Hypothalamus (tissue), 51 donors: ENCODE measurements at places on chromosomes 3 and 15.

DNA sequence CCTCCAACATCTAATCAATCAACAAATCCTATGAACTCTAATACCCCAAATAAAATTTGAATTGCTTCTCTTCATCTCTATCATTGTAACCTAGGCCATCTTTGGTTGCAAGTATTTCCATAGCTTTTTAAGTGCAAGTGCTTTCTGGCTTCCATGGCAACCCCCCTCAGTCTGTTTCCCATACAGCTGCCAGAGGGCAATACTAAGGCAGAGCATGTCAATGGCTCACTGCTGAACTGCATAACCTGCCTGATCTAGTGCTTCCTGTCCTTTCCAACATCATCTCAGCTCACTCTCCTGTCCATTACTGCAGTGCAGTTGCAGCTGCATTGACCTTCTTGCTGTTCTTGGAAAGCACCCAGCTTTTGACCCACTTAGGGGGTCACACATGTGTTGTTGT lies 198.4 kb downstream of the WNT5A start:
- no peak for DNase-seq

DNA sequence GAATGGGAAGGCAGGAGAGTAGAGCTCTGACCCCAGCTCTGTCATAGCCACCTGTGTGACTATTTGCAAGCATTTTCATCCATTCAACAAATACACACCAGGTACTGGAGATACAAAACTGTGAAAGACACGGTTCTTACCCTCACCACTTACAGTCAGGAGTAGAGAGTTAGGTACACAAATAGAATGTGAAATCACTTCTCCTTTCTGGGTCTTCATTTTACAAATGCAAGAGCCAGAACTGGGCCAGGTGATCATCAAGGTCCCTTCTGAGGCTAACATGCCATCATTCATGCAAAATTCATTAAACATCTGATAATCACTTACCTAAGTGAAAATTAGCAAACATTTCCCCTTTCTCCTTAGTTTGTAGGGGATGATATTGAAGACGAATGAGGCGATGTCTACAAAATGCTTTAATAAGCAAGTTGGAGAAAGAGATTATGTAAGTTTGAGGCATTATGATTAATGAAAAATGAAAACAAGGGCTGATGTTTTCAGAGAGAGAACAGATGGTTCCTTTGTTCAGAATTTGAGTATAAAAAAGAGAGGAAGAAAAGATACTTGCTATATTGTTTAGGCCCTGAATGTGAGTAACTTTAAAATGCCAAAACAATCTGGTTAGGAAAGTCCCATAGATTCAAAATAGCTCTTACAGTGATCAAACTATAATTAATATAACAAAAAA lies 88.6 kb downstream of the LPP start:
- no peak for DNase-seq

DNA sequence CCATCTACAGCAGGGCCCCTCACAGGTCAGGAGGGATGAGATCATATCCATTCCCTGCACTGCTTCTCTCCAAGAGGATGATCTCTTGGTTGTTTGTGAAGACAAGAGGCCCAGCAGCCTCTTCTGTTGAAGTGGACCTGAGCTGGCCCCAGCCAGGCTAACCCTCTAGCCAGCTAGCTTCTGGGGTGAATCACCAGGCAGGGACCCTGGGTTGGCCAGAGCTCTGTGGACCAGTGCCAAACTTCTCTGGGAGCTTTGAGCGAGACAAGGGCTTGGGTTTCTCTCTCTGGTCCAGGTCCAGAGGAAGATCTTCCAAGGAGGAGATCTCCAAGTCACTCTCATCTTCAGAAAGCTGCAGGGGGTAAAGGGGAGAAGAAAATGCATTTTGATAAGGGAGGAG lies 52.7 kb downstream of the CLDN18 start:
- DNase-seq = no peak

- DNase-seq = no peak
These were observed 937.2 kb downstream of the FHIT start for GRCh38 chr3:60313951-60314461.
